ENCODE measurements at places on chromosomes 1 and 21.

- no peak for DNase-seq
These were observed 471.4 kb downstream of the PTBP2 start for GRCh38 chr1:97192872-97193572.

DNA sequence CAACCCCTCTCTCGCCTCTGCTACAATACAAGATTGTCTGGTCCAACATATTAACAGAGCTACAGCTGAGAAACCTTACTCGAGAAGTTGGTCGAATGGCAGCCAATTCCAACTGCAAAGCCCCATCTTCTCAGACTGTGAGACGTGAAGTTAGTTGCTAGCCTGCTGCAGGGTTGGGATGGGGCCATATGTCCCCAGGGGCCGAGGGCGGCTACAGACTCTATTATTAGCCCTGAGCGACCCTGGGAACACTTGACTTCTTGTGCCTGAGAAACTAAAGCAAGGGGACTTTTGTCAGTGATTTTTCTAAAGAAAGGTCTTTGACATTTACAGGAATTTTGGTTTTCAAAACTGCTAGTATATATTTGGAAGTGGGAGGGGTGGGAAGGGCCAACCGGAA, 13.7 kb downstream of the NCF2 start:
- DNase-seq: no peak

- no peak for DNase-seq
These were observed 55.1 kb upstream of the SYT14 start for GRCh38 chr1:209882942-209883340.

- no peak for DNase-seq
These were observed 7.5 kb upstream of the KCNJ15 start for GRCh38 chr21:38249256-38249655.

DNA sequence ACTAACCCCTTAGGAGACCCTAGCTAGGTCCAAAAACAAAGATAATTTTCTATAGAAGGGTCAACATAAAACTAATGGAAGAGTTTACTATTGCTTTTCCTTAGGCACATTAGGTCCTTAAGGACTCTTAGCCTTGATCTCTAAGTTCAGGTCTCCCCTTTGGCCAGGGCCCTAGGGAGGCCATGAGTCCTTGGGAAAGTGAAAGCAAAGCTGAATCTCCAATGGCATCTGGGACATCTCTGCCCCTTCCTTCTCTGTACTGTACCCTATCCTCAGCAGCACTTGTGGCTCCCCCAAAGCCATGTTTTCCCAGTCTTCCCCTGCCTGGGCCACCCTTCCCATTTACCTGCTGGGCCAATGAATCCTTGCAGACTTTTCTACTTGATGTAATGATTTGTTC, 14.3 kb downstream of the IER5 start:
- no peak for DNase-seq

GRCh38 chr1:15180189-15180588, 26.6 kb downstream of the TMEM51 start:
- DNase-seq: no peak

DNA sequence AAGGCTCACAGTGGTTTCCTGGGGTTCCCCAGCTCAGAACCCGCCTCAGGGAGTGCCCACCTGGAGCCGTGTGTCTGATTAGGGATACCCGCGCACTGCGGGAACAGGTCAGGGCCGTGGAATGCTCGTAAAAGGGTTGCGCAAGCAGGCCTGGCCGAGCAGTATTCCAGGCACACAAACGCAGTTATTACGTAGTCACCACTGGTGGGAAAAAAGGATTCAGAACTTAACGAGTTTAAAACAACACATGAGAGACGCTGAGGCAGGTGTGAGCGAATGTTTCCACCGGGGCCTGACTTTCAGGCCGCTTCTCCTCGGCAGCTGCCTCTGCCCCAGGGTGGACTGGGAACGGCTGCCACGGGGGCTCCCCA, 18.2 kb downstream of the PLCH2 start:
- no peak for DNase-seq

GRCh38 chr1:61156576-61157467, 74.5 kb downstream of the NFIA start:
- no peak for DNase-seq

DNA sequence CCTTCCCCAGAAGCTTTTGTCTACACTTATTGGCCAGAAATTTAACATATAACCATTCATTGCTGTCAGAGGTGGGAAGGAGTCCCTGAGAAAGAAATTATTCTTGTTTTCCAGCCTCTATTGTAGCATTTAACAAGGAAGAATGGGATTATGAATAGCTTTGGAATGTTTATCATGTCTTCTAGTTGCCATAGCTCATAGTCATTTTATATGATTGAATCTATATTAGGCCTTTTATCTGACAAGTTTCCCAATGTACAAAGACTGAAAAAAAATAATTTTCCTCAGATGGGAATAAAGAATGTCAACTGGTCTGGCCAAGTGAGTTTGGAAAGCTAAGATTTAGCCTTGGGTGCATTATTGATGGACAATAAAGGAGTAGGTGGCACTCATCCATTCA, 28.3 kb downstream of the PTPRC start:
- no peak for DNase-seq

DNA sequence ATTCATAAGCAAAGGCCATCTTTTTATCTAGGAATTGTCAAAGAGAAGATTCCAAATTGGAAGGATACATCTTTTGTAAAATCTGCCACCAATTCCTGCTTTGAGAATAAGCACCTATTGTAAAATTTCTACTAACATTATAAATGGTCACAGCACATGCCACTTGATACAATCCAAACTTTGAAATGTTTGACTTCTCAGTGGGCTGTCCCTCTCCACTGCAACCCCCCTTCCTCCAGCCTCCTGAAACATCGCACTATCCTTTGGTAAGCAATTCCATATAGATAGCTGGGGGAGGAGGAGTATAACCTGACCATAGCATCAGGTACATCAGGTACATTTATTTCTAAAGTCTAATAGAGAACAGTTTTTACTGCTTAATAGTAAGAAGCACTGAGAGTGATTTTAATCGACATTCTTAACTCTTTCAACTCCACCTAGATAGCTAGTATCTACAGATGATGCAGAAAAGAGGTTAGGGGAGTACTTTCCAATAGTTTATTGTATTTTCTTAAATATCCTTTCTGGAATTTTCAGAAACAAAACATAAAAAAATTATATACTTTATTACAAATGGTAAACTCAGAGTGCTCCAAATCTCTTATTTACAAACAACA, 2.9 kb downstream of the JUN start:
- no peak for DNase-seq

- DNase-seq: no peak
These were observed 179.3 kb downstream of the RGS7 start for GRCh38 chr1:241177660-241178059.

GRCh38 chr21:28604946-28605537, 387.6 kb downstream of the LTN1 start:
- DNase-seq: peak; percentile 23

DNA sequence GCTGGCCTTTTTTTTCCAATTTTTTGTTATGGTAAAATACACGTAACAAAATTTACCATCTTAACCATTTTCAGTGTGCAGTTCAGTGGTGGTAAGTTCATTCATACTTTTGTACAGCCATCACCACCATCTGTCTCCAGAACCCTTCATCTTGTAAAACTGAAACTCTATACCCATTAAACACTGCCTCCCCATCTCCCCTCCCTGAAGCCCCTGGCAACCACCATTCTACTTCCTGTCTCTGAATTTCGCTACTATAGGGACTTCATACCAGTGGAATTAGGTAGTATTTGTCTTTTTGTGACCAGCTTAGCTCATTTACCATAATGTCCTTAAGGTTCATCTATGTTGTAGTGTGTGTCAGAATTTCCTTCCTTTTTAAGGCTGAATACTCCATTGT, 8.7 kb downstream of the PKNOX1 start:
- DNase-seq: no peak

DNA sequence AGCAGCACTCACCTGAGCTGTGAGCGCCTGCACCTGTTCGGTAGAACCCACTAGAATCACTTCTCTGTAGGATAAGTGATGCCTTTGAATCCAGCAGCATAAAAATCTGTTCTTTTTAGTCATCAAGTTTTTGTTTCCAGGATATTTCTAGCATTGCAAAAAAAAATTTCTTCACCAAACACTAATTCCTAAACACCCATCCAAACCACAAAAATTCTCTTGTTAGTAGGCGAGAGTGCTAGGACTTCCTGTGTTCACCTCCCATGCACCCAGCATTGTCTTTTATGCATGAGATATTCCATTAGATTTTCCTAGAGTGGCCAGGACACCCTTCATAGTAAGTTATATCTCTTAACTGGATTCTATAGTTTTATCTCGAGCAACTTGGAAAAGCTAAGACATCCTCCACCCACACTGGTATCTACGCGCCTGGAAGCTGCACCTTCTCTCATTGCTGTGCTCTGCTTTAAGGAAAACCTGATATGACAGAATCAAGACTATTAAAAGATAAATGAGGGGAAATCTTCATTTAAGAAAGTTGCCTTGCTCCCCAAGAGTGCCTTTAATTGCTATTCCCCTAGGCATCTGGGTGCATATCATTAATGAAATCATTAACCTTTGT, 12.3 kb downstream of the SERTAD4 start:
- no peak for DNase-seq

DNA sequence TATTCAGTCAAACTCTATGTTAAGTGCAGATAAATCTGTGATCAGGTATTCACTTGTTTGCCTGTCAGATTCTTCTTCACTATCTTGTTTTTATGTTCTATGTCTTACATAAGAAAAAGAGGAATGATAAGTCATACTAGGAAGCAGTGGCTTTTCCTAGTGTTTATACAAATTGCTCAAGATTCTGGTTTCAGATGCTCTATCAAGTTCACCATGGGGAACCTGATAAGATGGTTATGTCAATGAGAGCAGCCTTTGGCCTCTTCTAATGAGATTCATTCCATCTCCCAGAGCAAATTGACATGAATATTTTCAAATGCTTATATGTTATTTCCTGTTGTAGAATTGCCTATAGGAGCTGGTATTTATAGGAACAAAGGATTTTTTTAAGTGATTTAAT, 218.8 kb upstream of the TMPRSS15 start:
- DNase-seq: no peak

DNA sequence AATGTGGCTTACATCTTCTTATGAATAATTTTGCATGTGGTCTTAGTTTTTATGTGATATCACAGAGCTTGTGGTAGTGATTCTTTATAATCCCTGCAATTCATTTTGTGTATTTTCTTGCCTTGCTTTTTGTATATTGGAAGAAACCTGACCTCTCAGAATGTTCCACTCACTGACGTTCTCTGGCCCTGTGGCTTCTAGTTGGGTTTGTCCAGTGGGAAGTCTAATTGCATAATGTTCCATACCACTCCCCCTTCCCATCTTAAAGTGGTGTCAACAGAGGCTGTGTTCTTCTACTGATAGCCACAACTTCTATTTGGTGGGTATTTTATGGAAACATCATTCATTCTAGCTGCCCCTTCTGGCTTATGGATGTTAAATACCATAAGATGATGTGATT, 225.3 kb downstream of the BACH1 start:
- DNase-seq: no peak

DNA sequence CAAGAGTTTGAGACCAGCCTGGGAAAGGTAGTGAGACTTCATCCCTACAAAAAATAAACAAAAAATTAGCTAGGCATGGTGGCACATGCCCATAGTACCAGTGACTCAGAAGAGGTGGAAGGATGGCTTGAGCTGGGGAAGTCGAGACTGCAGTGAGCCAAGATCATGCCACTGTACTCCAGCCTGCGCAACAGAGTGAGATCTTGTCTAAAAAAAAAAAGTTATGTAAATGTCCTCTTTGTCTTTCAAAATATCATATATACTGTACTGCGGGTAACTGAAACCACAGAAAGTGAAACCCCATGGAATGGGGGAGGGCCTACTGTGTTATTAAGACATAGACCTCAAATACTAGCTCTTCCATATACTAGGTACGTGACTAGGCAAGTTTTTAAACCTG, 20.8 kb downstream of the ACADM start:
- no peak for DNase-seq

DNA sequence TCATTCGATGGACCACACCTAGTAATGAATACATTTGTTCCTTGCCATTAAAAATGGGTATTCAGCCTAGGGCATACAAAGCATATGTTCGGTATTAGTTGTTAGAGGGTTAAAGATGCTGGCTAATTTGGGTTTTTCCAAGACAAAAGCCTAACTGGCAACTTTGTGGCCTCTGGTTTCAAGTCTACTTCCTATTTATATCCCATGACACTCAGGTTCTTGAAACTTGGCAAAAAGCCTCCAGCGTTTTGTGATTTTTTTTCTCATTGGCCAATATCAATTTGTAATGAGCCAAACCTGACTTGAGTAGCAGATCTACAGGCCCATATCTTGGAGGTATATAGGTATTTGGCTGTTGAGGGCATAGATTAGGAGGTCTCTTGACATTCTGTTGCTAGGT, 75.3 kb downstream of the C1orf21 start:
- DNase-seq: no peak

DNA sequence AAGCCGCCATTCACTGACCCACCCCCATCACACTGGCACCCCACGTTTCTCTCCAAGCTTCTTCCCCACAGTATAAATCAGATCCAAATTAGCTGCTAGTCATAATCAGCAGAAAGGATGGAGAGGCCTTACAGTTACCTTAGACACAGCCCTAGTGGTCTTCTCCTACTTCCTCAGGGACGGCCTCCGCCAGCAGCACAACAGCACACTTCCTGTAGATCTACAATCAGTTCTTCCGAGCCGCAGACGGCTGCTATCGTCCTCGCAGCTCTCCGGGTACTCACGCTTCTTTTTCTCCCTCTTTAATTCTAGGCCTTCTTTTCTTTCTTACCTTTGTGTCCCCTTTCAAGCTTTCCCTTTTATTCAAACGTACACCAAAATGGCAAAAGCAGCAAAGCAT, 313.5 kb downstream of the SMYD3 start:
- DNase-seq: no peak

GRCh38 chr1:163674236-163674635, 352.5 kb downstream of the NUF2 start:
- DNase-seq: no peak

DNA sequence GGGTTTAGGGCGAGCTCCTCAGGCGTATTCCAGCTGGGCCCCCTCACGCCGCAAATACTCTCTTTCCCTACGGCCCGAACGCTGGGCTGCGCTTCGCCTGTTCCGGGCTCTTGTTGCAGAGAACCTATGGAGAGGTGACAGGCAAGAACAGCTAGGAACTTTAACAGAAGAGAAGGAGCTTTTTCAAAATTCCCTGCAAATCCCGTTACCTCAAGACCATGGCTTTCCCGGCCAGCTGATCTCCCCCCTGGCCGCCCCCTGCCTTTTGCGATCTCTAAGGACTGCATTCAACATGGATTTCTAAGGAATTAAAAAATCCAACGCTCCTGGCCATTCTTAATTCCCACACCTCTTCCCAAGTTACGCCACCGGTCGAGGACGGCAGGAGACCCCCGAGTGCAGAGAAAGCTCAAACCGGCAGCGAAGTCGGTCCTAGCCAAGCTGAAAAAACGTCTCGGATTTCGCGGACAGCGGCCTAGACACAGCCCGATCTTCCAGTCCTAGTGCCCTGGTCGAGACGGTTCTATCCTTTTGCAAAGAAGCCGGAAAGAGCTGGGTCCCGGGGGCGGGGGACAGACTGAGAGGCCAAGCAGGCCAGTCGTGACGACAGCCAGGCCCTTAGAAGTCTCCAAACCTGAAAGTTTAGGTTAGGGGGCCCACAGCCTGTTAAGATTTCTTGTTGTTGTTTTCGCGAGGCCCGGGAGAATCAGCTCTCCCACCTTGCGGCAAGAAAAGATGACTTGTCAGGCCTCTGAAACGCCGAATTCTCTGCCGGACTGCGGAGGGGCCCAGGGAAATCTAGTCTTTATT, 1.1 kb upstream of the TBX15 start:
- DNase-seq: no peak

Measured in CD4-positive, alpha-beta T cell treated with Interleukin-15 for 4 hours (primary cell).